ENCODE measurements at places on chromosomes 3 and 15.

GRCh38 chr15:90234096-90234988 is at the start of gene GDPGP1:
Gene GDPGP1, plus strand, starts transcription at chr15:90234209. Its CDS starts 6,700 bp downstream, at chr15:90240909.
- peak; percentile 25 for DNase-seq

GRCh38 chr15:94168250-94168649 is 63.1 kb upstream of the MCTP2 start:
- DNase-seq: peak; percentile 63

- no peak for DNase-seq
These were observed 263 bp upstream of the UTS2B start for GRCh38 chr3:191330530-191331048.

- DNase-seq: no peak
These were observed 96.0 kb downstream of the RPLP1 start for GRCh38 chr15:69548395-69549180.

DNA sequence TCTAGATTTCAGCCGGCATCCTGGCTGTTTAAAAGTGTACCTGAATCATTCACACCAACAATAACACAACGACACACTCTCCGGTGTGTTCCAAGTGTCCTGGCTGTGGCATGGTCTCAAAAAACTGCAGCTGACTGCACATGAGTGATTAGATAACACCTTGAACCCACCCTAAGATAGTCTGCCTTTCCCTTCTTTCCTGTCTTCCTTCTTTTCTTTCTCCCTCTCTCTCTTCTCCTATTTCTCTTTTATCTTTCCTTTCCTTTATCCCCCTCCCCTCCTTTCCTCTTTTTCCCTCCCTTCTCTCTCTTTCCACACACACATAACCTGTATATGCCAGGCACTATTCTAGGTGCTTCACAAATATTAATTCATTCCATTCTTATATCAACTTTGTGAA is 1.2 kb upstream of the FAH start:
- peak; percentile 57 for DNase-seq

- DNase-seq: no peak
These were observed 491.9 kb downstream of the NTRK3 start for GRCh38 chr15:87764461-87765240.

DNA sequence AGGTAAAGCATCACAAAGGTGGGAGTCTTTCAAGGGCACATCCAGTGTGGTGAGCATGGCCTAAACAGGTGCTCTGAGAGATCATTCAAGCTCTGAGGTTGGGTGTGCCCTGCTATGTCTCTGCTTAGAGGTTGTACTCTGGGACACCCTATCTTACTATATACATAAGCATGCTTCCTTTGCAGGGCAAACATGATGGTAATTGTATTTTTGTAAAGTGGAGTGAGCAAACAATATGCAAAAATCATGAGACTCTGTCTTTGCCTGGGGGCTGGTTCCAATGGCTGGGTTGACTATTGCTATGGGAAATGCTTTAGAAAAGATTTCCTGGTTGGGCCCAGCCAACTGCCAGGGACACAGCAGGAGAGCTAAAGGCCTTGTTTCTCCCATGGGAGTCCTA is 315.1 kb upstream of the TLE3 start:
- DNase-seq: no peak

DNA sequence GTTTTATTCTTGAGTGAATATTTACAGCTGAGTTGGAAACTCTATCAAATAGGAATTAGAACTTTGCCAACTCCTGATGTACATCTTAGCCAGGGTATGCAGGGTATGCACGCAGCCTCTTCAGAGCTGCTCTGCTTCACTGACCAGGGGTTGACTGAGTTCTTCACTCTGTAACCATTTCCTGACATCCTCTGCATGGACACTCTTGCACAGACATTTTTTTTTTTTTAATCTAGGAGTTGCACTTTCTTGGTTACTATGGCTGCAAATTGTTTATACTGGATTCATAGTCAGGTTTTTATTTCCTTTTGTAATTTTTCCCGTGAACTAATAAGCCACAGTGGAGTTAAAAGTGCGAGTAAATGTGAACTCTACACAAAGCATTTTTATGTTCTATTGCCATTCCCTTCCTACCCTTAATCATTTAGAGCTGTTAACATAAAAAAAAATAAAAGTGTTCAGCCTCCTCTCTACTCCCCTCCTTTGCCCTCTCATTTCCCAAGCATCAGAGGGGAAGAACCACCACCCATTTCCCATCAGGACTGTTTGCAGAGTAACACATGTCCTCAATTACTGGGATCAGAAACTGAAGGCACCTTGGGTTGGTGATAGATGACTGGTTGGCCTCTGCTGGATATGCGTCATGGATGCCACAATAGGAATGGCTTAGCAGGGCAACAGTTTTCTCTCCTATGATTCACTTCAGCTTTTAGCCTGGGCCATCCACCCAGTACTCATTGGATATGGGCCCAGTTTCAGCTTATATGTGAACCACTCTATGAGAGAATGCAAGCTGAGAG is 54.0 kb downstream of the DUT start:
- no peak for DNase-seq

- DNase-seq: peak; percentile 51
These were observed 2.1 kb downstream of the CMC1 start for GRCh38 chr3:28243424-28244106.

DNA sequence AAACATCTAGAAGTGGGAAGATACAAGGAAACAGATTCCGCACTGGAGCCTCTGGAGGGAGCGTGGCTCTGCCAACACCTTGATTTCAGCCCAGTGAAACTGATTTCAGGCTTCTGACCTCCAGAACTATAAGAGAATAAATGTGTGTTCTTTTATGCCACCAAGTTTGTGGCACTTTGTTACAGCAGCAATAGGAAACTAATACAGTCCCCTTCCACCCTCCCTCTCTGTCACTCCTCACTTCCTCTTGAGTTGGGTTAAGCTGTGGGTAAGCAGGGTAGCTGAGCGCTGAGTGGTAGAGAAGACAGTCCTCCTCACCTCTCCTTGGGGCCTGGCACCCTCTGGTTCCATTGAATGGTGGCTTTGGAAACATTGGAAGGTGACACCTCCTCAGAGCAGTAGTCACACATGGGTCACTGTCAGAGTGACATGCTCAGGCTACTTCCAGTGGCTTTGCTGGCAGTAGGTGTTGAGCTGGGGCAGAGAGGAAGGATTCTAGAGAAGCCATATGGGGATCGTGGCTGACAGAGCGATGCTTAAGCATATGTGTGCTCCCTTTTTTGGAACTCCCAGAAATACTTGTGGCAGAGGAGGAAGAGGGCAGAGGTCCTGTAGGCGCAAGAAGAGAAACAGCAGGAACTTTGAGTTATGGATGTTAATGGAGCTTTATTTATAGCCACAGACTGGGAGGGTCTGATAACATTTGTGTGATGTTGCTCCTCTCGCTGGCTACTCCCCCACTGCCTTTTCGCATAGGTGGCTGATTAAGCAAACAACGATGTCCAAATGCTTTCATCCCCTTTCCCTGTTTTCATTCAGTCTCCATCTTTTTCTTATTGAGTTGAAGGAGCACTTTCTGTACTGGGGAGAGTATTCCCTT is 14.8 kb upstream of the HCN4 start:
- DNase-seq: no peak

DNA sequence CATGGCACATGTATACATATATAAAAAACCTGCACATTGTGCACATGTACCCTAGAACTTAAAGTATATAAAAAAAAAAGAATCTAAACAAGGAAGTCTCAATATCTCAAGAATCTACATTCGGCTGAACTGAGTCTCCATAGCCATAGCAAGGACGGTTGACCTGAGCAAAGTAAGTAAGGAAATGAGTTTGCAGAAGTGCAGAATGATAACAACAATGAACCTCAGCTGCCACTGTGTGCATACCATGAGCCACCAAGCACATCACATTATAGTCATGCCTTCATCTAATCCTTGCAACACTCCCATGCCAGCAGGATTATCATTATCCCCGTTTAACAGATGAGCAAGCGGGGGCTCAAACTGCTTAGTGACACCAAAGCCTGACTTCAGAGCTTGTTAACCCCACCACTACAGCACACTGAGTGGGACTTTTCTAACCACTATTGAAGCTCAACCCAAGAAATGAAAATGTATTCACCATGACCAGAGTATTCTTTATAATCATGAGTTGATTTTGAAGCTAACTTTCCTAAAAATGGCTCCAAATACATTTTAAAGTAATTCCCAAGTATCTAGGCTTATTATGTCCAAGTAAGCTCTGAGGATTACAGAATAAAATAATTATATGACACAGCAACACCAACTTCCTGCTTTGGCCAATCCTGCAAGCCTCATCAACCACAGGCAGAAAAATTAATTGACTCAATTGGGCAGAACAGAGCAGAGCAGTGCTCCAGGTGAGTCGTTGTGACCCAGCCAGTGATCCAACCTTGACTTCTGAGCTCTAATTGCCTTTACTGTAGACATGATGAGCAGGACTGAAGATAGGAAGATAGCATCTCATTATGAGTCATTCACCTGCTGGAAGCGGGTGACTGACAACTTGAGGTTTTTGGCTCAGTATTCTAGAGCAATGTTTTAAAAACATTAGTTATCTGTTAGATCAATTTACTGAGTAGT is 47.3 kb upstream of the IL12A start:
- DNase-seq: peak; percentile 73

- no peak for DNase-seq
These were observed 124.1 kb upstream of the RASGRP1 start for GRCh38 chr15:38688761-38689160.

GRCh38 chr3:166897811-166898210 is 482.3 kb downstream of the ZBBX start:
- DNase-seq: no peak

GRCh38 chr15:66390678-66391077 is 4.0 kb downstream of the MAP2K1 start:
- peak; percentile 72 for DNase-seq

DNA sequence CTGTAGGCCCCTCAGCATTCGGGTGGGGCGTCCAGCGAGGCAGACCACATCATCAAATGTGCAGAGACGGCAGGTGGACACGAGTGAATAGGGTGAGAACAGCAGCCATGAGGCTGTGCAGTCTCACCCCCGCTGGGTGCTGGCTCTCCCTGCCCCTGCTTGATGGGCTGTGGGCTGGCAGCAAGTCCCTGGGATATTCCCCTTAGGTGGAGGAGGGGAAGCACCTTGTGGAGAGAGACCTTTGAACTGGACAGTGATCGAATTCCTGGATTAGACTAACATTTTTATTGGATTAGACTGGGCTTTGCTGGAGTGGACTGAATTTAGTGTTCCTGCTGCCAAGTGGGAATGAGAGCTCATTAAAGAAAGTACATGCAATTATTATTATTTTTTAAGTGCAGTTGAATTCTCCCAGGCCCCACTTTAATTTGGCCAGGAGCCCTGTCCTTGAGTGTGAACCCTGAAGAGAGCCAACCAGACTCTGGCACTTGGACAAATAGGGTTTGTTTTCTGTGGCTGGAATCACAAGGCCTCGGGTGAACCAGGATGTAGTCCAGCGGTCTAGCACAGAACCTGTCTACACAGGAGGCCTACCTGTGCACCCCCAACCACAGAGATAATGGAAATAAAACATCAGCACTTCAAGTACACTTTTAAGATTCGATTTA is 193.1 kb downstream of the ABHD5 start:
- no peak for DNase-seq

- no peak for DNase-seq
These were observed 515.6 kb downstream of the SHQ1 start for GRCh38 chr3:72332689-72333088.

GRCh38 chr3:86629511-86629910 is 361.4 kb downstream of the VGLL3 start:
- no peak for DNase-seq

GRCh38 chr3:32285891-32286290 is 47.4 kb downstream of the CMTM8 start:
- DNase-seq: peak; percentile 31

DNA sequence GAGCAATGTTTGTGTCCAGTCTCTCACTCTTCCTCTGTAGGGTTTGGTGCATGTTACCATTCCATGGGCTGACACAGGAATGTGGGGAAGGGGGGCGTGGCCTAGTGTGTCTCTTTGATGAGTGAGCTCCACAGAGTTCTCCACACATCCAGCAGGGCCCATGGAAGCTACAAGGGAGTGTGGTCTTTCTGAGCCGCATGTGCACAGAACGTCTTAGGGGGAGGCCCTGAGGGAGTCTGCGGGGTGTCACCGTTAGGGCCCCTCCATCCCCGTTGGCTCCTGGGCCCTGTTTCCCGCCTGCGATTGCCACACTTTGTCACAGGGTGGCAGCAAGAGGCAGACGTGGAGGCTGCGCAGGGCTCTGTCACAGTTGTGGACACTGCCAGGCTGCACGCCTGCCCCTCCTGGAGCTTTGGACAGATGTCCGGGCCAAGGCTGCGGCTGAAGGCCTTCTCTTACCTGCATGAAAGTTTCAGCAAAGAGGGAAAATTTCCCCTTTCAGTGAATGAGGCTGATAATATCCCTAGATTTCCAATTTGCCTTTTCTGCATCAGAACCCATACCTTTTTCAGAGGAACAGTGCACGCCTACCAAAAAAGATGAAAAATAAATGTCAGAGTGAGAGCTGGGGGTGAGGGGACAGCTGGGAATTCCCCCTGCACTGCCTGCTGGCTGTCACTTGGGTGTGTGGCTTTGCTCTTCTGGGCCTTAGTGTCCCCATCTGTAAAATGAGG is 24.3 kb downstream of the CACNA2D3 start:
- peak; percentile 54 for DNase-seq

GRCh38 chr3:181921220-181921619 is 209.5 kb downstream of the SOX2 start:
- DNase-seq: no peak

DNA sequence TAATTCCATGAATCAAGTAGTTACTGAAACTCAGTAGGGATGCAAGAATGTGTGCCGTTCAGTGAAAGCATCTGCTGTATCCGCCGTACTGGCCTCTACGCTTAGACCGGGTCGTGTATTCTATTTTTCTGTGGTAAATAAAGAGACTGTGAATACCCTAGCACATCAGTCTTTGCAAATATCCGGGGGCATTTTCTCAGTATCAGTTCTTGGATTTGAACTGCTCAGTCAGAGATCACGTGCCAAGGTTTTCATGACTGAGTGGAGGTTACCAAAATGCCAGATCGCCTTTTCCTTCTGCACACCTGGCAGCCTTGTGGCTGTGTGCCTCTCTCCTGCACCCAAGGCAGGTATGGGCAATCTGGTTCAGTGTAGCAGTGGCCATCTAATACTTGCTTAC is 377.0 kb downstream of the OCA2 start:
- no peak for DNase-seq

DNA sequence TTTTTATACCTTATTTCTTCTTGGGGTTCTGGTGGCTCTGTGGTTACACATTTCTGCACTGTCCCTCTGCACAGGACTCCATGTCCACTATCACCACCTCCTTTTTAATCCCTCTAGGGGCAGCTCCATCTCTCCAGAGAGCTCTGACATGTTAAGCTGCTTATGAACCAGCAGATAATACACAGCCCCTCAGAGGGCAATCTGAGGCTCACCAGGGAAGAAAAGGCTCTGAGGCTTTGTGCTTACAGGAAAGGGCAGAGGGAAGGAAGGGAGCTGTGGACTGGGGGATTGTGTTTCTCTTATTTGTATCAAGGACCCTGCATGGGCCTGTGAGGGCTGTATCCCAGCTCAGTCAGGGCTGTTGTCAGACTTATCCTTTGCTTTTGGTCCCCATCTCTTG is 164.5 kb downstream of the EPHB1 start:
- DNase-seq: no peak

Data from hematopoietic multipotent progenitor cell treated with erythropoietin and hydrocortisone succinate and interleukin-3 and kit ligand, for 6 days (in vitro differentiated cells).